ELR (cell line): ENCODE measurements at places on chromosomes 16 and 17.

GRCh38 chr16:16828913-16829398 is 450.0 kb downstream of the NPIPA7 start:
- DNase-seq, result no peak

- DNase-seq, result peak; percentile 83
Observed at GRCh38 chr17:37483311-37484039, 6.2 kb upstream of the DUSP14 start.

DNA sequence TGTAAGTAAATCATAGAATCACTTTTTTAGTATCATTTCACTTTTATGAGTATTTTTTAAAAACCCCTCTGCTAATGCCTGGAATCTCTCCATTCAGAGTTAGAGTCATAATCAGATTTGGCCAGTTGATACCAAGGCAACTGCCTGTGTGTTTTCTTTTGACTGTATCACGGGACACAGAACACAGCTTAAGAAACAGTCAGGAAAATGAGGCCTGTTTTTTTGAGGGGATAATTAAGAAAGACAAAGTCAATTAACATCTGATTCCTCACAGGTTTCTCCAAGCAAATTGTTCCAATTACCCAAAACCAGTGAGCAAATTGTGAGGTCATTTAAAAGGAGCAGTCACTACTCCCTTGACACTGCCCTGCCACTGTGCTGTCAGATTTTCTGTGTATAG is 944.5 kb upstream of the SOX9 start:
- DNase-seq, result no peak

DNA sequence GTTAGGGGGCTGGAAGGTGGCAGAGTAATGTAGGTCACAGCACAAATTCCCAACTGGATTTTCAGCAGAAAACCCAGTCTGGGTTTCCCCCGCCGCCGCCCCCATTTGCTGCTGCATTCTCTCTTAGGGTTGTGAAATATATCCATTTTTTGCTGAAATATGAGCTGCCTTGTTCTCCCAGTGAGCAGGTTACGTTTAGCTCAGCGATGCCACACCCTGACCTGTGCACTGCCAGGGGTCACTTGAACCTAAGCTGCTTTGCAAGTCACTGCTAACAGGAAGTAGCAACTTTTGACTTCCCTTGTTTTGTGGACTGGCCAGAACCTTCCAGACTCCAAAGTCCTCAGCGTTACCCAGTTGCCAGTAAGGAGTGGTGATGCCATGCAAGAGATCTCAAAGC is 274.1 kb downstream of the CPPED1 start:
- no peak for DNase-seq

GRCh38 chr17:50482516-50482915 is 3.9 kb downstream of the RSAD1 start:
- DNase-seq, result peak; percentile 99

DNA sequence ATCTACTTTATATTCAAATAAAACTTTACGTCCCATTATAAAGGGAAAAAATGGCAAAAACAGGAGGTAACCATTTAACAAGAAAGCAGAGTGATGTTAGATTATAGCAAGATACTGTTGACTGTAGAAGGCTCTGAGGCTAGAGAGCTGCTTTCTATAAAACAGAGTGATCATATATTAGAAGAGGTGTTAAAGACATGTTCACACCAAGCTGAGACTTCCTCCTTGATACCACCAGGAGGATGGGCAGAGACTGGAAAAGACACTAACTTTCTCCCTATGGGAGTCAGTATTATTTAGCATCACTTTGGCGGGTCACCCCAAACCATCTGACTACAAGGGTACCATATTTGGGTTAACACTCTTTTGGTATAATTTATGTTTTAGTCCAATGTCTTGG is 687 bp upstream of the CIITA start:
- no peak for DNase-seq

GRCh38 chr17:41619036-41619926 is 5.1 kb downstream of the KRT17 start:
- DNase-seq, result no peak

DNA sequence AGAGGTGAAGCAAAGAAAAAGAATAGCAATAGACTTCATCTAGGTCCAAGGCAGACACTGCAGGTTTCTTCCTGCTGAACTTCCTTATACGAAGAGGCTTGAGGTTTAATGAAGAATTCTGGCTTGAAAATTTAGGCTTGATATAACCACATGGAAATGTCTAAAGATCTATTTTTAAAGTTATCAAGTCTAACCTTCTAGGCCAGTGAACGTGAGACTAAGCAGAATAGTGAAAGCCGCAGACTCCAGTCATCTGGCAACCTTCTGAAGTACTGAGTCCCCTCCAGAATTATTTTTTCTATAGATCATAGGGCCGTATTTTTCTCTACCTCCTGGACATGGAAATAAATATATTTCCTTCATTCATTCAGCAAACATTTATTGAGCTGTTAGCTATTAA is 333.6 kb downstream of the BCAS3 start:
- no peak for DNase-seq

- no peak for DNase-seq
Observed at GRCh38 chr16:23155445-23156049, 6.3 kb upstream of the USP31 start.

GRCh38 chr16:30748634-30749445 is 615 bp downstream of the PHKG2 start:
- DNase-seq, result peak; percentile 76

GRCh38 chr16:56068314-56068713 is 123.0 kb upstream of the GNAO1 start:
- no peak for DNase-seq

GRCh38 chr16:57859331-57859730 is 57.0 kb upstream of the KIFC3 start:
- DNase-seq, result peak; percentile 79

DNA sequence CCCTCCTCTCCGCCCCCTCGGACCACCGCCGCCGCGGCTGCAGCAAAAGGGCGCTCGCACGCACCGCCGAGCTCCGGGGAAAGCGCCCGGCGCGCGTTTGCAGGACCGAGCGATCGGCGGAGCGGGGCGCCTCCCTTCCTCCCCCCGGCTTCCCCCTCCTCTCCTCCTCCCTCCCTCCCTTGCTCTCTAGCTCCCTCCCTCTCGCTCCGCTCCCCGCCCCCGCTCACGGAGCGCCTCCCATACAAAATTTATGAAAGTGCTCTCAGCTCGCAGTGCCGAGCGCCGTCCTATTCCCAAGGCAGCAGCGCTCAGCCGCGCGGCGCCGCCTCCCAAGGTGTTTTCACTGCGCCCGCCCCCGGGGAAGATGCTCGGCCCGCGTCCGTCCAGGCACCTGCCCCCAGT is at the start of gene RTN4RL1:
RTN4RL1 (minus strand) TSS at position 115 of the 402 bp plus-strand sequence. CDS start 469 bp downstream, outside the sequence.
- peak; percentile 59 for DNase-seq

DNA sequence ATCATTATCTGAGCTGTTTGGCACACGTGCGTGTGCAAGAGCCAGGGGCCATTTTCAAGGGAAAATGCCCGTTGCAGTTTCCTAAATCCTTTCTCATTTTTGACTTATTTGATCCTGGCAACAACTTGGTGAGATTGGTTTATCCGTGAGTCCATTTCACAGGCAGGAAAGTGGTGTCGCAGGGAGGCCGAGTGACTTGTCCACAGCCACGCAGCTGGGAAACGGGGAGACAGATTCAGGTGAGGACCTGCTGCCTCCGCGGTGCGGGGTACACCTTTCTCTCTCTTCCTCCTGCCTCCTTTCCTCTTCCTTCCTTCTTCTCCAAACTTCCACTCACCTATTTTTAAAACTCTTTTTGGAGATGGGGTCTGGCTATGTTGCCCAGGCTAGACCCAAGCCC is 46.3 kb upstream of the ZCCHC14 start:
- no peak for DNase-seq

GRCh38 chr17:6439951-6440350 is 4.3 kb upstream of the PIMREG start:
- DNase-seq, result no peak

DNA sequence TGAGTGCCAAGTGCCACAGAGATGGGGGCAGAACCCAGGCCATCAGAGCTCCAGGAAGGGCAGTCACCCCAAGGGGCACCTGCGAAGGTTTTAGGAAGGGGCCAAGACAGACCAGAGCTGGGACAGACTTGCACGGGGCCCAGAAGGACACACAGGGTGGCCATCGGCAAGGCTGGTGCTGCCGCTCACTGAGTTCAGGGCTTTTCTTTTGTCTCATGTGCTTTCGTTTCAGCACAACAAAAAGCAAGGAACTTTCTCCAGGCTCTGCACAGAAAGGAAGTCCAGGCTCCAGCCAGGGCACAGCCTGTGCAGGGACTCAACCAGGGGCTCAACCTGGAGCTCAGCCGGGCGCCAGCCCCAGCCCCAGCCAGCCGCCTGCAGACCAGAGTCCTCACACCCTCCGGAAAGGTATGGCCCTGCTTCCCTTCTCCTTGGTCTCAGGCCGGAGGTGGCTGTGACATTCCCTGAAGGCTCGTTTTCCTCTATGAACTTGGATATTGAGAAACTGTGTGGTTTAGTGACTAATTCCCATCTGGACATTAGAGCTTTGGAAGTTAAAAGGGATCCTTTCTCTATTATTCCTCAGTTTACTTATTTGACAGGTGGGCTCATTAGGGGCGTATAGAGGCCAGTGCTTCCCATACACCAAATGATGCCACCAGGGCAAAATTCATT is 37.9 kb downstream of the ELAC2 start:
- peak; percentile 21 for DNase-seq

DNA sequence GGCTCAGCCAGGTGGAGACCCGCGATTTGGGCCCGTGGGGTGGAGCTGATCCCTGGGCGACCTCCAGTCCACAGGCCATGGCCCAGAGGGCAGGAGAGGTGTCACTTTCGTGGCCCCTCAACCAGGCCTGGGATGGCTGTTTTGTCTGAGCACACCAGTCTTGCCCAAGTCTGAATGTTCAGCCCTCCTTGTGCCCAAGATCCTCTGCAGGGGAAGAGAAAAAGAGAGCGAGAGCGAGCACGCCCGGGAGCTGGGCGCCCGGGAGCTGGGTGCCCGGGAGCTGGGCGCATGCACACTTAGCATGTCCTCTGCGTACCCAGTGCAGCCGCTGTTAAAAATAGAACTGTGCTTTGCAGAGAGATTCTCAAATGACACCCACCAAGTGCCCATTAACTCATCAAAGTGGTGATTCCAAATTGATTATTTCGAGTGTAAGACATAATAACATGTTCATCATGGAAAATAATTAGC is 403.3 kb upstream of the TNRC6C start:
- DNase-seq, result no peak

DNA sequence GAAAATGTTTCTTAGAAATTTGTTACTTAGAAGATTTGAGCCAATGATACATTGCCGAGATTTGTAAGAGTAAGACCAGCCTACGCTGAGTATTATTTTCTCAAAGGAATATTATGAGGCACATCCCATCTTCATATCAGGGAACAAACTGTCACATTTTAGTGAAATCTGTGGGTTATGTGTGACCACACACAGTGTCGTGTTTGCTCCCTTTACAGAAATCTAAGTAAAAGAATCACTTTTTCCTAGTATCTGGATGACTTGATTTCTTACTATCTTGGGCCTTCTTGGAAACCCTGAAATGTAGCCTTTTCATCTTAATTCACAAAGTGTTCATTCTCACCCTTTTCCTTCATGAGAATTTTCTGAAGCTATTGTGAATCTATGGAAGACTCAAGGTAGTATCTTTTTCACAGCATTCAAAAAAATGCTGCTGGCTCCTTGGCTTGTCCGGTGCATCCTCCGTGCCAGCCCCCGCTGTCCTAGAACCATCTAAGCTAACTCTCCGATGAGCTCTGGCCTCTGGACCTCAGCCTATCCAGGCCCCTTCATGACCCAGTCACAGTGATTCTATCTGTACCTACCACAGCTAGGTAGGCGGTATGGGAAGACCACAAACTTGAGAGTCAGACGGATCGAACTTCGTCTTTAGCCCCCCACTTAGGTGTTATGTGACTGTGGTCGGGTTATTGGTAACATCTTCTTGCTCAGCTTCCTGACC is 524.3 kb downstream of the MAF start:
- DNase-seq, result no peak

- DNase-seq, result no peak
Observed at GRCh38 chr17:60934723-60935122, 257.1 kb downstream of the BCAS3 start.

- no peak for DNase-seq
Observed at GRCh38 chr16:17416461-17417311, 54.1 kb downstream of the XYLT1 start.

DNA sequence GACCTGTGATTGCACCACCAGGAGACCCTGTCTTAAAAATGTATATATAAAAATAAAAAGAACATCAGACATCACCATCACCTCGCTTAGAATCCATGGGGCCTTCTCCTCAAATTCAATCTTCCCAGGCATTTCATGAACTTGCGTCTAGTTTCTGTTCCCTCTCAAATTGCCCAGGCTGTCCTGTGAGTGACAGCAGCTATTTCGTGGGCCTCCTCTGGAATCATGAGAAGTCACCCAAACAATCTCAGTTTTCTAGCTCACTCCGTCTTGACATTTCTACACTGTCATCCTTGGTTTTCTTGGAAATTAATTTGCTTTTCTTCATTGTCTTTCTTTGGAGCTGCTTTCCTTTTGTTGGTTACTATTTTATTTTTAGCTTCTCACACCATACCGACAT is 7.3 kb downstream of the SLC52A1 start:
- no peak for DNase-seq

DNA sequence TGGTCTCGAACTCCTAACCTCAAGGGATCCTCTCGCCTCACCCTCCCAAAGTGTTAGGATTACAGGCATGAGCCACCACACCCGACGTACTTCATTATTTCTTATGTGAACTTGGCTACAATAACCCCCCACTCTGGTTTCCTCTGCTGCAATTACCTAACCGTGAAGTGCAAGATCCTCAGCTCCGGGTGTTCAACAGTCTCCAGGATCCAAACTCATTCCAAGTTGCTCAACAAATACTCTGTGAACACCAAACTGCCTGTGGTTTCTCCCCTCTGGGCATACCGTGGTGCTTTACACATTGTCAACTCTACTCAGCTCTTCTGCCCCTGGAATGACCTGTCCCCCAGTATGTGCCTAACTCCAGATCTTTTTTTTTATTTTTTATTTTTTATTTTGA is 6.8 kb upstream of the SULT1A1 start:
- no peak for DNase-seq

GRCh38 chr16:77610496-77610895 is 111.8 kb upstream of the NUDT7 start:
- DNase-seq, result no peak

DNA sequence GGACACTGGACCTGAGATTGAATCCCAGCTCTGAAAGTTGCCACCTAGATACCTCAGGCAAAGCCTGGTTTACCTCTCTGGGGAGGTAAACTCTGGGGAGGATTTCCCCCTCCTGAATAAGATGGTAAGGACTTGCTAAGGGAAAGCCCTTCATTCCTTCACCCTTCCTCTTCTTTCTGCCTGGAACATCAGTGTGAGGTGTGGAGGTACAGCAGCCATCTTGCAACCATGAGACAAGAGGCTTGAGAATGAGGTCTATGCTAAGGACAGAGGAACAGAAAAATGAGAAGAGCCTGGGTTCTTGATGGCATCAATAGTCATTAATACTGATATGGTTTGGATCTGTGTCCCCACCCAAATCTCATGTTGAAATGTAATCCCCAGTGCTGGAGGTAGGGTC is 23.7 kb upstream of the ADCY9 start:
- no peak for DNase-seq

GRCh38 chr17:17900615-17901520 is 64.1 kb upstream of the SREBF1 start:
- DNase-seq, result peak; percentile 93

GRCh38 chr16:21239646-21240045 is 6.1 kb downstream of the ANKS4B start:
- no peak for DNase-seq
